Cardiac ventricle fibroblast (primary cell): ENCODE measurements at places on chromosomes 11 and 22. TPM values are rescaled to one million over a fixed set of nuclear protein-coding genes. Genes with fewer than 3 reads are reported as not detected.

The TRPM5 gene
- not detected in 2 replicates for total RNA-seq

The UBQLNL gene
- not detected in 2 replicates for total RNA-seq

The RFPL2 gene
- not detected in 2 replicates for total RNA-seq

The PGA4 gene
- not detected in 2 replicates for total RNA-seq

The SHISAL1 gene
- 3.1 and 3.3 TPM in 2 replicates for total RNA-seq

The RAG2 gene
- not detected in 2 replicates for total RNA-seq

The SYT8 gene
- not detected in 2 replicates for total RNA-seq

The TSG101 gene
- 53.5 and 87.3 TPM in 2 replicates for total RNA-seq
